ENCODE measurements at places on chromosomes 13 and 19.

DNA sequence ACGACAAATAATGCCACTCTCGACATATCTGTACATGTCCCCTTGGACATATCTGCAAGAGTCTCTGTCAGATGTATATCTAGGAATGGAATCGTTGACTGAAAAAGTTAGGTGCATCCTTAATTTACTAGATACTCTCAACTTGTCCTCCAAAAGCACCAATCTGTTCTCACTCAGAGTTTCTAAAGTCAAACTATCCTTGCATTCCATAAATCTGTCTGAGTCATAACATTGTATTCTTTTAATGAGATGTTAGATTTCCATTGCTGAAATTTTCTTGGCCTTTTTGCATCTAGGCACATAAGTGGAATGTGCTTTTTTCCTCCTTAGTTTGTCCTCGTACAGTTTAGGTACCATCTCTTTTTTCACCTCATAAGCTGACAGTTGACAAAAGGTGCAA, 139.8 kb downstream of the PTPRS start:
- no peak for DNase-seq

DNA sequence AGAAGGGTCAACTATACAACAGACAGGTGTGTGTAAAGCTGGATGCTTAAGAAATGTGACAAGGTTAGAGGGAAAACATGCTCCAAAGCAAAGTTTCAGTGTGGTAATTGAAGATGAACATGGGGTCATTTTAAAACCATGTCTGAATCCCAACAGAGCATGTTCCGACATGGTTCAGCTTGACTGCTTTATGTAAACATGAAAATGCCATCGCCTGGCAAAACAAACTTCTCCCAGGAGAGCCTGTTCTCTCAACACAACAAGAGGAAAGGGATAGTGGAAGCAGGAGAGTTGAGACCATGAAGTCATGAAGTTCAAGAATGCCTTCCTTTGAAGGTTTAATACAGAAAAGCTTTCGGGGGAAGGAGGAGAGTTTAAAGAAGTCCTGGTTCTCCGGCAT, 85.8 kb downstream of the EPSTI1 start:
- no peak for DNase-seq

DNA sequence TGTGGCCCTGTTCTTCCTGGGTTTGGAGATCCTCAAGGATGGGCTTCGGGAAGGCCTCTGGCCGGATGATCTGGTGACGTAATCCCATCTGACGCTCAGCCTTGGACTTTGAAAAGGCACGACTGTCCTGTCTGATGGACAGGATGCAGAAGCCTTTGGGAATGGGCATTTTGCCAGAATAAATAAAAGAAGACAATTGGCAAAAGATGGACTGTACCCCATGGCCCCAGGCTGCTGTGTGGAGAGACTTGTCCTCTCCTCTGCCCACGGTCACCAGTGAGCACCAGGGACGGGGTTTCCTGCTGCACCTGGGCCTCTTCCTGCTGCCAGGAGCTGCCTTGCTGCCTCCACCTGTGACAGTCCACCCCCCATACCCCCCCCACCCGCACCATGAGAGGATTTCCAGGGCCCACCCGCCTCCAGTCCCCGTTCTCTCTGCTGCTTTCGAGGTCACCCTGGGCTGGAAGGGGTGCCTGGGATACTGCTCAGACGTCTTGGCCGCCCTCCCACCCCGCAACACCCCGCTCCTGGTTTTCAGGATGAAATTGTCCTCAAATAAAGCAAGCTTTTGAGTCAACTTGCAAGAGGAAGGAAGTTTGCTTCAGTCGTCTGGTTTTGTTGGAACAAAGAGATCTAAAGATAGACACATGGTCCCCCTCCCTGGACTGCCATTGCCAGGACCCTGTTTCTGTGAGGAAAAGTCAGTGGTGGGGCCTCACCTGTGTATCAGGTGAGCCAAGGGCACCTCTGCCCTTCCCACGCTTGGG, 40.9 kb downstream of the MCF2L start:
- no peak for DNase-seq

GRCh38 chr13:20393273-20394168, 132.1 kb downstream of the CRYL1 start:
- no peak for DNase-seq

DNA sequence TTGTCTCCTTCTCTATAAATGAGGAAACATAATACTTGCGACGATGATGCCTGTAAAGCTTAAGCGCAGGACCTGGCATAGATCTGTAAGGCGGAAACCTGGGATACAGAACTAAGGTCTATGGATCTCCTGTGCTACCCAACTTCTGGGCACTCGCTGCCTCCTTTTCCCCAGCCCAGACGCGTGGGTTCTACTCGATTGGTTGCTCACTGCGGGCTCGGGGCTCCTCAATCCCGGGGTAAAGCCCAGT, 615 bp upstream of the PSMC4 start:
- no peak for DNase-seq

Measured in GM18507 (cell line).